ENCODE measurements at places on chromosomes 7 and 10.
A peak's percentile ranks its signal among the peaks of the same experiment; 100 is the strongest.

GRCh38 chr7:118327174-118327573 is 102.7 kb downstream of the ANKRD7 start:
- DNase-seq, result no peak

GRCh38 chr10:132101529-132101928 is 35.8 kb downstream of the JAKMIP3 start:
- no peak for DNase-seq

DNA sequence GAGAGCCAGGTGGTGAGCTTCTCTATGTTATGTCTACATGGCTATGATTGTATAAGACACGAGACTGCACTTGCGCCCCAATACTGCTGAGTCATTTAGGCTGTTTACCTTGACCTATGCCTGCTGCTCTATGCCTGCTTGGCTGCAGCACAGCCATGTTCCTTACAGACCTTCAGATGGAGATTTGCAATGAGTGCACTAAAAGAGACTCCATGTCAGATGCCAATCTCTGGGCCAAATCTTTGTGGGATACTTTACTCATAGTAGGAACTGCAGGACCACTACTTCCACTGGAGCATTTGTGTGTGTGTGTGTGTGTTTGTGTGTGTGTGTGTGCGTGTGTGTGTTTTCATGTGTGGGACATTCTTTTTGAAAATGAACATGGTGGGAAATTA is 50.0 kb upstream of the KMT2E start:
- DNase-seq, result no peak

- no peak for DNase-seq
Measured at GRCh38 chr10:125247576-125247975, 87.2 kb upstream of the CTBP2 start.

DNA sequence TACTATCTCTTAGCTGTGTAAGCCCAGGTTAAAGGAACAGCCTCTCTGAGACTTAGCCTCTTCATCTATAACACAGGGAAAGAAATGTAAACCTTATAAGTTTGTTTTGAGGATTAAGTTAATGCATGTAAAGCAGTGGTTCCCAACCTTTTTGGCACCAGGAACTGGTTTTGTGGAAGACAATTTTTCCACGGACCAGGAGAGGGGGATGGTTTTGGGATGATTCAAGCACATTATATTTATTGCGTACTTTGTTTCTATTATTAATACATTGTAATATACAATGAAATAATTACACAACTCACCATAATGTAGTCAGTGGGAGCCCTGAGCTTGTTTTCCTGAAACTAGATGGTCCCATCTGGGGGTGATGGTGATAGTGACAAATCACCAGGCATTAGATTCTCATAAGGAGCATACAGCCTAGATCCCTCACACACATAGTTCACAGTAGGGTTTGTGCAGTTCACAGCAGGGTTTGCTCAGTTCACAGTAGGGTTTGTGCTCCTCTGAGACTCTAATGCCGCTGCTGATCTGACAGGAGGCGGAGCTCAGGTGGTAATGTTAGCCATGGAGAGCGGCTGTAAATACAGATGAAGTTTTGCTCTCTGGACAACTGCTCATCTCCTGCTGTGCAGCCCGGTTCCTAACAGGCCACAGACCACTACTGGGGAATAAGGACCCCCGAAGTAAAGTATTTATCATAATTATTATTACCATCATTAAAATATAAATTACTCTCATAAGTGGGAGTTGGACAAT is 41.3 kb upstream of the ANK3 start:
- no peak for DNase-seq

DNA sequence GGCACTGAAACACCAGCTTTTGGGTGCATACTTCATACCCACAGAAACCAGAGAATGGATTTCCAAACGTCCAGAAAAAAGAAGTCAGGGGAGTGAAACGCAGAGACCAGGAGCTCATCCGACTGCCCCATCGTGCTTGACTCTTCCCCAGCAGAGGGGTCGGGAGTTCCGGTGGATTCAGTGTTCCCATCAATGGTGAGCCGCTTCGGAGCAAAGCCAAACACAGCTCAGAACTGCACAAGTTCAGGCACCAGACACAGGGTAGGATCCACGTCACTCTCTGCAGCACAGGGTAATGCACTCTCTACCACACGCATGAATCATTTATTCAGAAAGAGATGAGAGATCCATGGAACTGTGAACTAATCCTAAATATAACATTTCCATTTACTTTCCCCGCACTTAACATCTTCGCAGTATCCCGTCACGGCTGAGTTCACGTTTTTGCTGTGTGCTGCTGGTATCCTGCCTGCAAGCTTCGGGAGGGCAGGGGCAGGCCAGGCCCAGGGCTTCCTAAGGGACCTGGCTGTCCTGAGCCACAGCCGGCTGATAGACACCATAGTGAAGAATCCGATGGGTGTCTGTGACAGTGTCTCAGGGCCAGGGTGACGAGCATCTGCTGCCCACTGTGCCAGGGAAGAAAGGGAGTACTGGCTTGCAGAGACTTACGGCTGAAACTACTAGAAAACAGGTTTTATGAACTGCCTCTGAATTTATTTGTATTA is 545.3 kb downstream of the PTPRN2 start:
- no peak for DNase-seq

GRCh38 chr7:1287752-1288201 is 55.1 kb downstream of the UNCX start:
- no peak for DNase-seq

DNA sequence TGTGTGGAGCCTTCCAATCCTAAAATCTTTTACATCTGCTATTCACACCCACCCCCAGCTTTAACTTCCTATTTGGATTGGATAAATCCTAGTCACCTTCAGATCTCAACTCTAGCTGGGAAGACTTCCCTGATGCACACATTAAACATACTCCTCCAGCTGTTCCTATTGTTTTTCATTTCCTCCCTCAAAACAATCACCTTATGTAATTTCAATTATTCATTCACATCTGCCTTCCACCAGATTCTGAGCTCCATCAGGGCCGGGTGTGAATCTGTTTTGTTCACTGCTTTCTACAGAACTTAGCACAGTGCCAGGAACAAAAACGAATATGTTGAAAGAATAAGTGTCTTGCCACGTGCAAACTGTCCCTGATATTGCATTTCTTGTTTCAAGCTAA is 497.4 kb downstream of the PLXDC2 start:
- DNase-seq, result no peak

GRCh38 chr7:29458933-29459332 is 104.7 kb upstream of the PRR15 start:
- DNase-seq, result no peak

GRCh38 chr10:44863344-44864047 is 47.6 kb upstream of the TMEM72 start:
- no peak for DNase-seq

GRCh38 chr10:88838766-88839350 is 12.8 kb downstream of the ANKRD22 start:
- no peak for DNase-seq

- DNase-seq, result no peak
Measured at GRCh38 chr10:48671914-48672595, 12.6 kb upstream of the WDFY4 start.

GRCh38 chr7:158310924-158311666 is 276.5 kb downstream of the PTPRN2 start:
- no peak for DNase-seq

GRCh38 chr10:120931423-120931822 is 80.3 kb downstream of the WDR11 start:
- DNase-seq, result no peak

DNA sequence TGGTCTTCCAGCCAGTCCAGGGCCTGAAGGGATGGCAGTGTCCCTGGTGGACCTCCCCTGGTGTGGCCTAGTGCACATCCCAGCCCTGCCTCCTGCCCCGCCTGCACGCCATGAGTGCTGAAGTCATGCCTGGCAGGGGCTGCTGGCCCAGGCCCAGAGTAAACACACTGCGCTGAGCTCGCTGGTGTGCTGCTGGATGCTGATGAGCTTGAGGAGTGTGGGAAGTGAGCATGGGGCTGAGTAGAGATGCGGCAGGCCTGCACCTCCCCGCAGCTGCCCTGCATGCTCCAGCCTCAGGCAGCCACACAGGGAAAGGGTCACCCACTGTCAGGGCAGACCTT is 43.2 kb downstream of the HTRA1 start:
- no peak for DNase-seq

- no peak for DNase-seq
Measured at GRCh38 chr10:11212288-11213085, 194.8 kb downstream of the CELF2 start.

DNA sequence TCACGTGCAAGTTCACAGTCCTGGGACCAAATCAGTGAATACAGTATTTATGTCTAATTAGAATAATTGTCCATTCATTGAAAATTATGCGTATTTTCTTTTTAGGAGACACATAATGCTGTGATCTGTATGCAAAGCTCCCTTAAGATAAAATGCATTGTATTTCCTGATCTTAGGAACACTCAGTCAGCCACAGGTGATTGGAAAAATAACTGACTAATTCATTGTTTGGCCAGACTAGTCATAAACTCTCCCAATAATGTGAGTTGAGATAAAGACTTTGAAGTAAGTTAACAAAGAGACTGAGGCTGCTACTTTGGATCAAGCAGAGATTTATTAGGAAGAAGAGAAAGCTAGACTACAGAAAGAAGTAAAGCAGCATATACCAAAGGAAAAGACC is 182.2 kb downstream of the GNAI1 start:
- no peak for DNase-seq

GRCh38 chr7:138163800-138164199 is 87.5 kb downstream of the AKR1D1 start:
- DNase-seq, result no peak

GRCh38 chr10:104478380-104478779 is 124.7 kb downstream of the CFAP58 start:
- no peak for DNase-seq

DNA sequence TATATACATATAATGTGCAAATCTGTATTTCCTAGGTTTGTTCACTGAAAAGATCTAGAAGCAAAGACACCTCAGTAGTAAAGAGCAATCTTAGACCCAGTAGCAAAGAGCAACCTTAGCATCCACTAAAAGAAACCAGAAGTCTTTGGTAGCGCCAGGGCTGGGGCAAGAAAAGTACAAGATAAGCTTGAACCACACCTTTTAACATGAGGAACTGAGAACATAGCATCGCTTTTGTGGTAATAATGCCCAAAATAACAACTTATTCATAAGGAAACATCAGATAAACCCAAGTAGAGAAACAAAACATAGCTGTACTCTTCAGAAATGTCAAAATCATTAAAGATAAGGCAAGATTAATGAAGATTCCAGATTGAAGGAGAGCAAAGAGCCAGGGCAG is 173.4 kb downstream of the IMMP2L start:
- no peak for DNase-seq

DNA sequence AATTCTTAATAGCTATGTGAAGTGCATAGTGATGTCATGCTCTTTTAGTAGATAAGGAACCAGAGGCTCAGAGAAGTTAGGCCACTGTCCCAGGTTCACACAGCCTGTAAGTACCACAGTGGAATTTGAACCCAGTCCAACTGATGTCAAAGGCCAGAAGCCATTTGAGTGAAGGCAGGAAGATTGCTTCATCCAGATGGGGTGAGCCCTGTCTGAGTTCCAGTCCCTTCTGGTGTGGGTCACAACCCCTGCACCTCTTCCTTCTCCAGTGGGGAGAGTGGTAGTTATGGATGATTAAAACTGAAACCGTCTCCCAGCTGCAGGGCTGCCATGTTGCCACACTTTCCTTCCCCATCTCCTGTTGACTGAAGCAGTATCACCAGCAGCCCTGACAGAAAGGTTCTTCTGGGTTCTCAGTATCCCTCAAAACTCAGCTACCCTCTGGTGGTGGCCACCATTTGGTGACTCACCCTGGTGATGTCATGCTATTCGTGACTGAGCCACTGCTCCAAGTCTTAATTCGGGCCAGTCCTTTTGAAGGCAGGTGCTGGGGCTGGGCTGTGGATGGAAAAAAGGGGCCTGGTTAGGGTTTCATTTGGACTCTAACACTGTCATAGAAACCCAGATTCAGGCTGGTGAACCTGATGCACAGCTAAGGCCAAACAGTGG is 1.5 kb upstream of the C10orf95 start:
- peak; percentile 30 for DNase-seq

DNA sequence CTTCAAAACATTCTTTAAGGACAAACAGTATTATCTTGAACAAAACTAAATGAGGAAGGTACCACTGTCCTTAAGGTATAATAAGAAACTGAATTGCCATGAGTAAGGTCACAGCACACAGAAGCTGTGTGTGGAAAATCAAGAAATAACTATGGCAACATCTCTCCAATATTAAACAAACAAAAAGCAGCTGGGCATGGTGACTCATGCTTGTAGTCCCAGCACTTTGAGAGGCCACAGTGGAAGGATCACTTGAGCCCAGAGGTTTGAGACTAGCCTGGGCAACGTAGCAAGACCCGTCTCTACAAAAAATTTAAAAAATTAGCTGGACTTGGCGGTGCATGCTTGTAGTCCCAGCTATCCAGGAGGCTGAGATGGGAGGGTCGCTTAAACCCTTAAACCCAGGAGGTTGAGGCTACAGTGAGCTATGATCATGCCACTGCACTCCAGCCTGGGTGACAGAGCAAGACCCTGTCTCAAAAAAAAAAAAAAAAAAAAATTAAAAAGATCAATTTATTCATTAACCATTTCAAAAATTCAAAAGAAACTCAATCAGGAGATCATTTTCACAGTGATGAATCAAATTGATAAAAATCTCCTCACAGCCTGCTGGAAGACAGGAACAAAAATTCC is 195.4 kb downstream of the SKIDA1 start:
- DNase-seq, result no peak

DNA sequence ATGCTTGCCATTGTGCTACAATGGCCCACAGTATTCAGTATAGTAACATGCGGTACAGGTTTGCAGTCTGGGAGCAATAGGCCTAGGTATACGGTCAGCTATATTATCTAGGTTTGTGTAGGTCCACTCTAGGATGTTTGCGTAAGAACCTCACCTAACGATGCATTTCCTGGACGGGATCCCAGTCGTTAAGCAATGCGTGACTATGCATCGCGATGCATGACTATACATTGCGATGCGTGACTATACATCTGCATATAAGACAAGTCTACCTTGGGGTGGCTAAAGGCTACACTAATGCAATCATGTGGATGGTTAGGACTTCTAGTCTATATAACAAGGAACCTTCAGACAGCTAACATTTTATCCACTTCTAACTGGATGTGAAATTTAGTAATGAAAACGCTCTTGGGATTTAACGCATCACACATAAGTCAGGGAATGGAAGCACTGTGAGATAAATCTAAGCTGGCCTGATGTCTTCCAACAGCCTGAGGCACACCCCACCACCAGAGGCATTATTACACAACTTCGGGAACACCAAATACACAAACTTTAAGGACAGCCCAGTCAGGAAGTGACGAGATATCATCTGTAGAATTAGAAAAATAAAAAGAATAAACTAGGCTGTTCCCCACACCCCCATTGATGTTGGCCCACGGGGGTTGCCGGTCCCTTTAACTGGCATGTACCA is 9.2 kb downstream of the GNA12 start:
- DNase-seq, result no peak

DNA sequence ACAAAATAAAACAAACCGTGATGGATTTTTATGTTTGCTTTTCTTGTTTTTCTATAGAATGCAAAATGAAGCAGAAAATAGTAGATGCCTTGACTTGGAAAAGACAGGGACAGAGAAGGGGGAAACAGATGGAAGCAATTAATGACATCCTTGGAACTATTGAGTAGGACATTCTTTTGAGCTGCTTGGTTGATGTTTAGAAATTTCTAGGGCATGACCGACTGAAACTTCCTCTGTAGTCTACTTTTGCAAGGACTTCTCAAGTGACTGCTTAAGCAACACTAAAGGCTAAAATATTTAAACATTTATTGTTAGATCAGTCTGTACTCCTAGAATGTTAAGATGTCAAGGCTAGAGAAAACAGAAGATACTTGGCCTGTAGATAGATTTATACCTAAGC is 49.4 kb downstream of the VCL start:
- no peak for DNase-seq

- DNase-seq, result peak; percentile 52
Measured at GRCh38 chr10:12042409-12042796, 206 bp downstream of the UPF2 start.
